ENCODE measurements at places on chromosomes 7 and 10. TPM values are rescaled to one million over a fixed set of nuclear protein-coding genes. Genes with fewer than 3 reads are reported as not detected.

The CDC123 gene
- total RNA-seq: 108 TPM

The DENND2A gene
- 40.6 TPM for total RNA-seq

The ZNF33A gene
- total RNA-seq: 43.4 TPM

The GNGT1 gene
- total RNA-seq: not detected

The DGKI gene
- total RNA-seq: 0.04 TPM

The TAS2R41 gene
- not detected for total RNA-seq

DNA sequence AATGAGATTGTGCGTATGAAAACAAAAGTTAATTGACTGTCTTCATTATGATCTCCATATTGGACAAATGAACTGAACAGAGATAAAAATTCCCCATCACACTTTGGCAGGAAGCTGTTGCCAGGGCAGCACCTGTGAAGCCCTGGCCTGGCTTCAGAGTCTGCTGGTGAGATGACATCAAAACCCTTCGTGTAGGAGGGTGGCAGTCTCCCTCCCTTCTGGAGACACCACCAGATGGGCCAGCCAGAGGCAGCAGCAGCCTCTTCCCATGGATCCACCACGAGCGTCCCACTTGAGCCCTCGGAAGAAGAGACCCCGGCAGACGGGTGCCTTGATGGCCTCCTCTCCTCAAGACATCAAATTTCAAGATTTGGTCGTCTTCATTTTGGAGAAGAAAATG is at the start of gene DNTT:
DNTT (plus strand) TSS at position 205 of the 400 bp plus-strand sequence; CDS start at position 269, 64 bp downstream.
- DNase-seq: no peak

DNA sequence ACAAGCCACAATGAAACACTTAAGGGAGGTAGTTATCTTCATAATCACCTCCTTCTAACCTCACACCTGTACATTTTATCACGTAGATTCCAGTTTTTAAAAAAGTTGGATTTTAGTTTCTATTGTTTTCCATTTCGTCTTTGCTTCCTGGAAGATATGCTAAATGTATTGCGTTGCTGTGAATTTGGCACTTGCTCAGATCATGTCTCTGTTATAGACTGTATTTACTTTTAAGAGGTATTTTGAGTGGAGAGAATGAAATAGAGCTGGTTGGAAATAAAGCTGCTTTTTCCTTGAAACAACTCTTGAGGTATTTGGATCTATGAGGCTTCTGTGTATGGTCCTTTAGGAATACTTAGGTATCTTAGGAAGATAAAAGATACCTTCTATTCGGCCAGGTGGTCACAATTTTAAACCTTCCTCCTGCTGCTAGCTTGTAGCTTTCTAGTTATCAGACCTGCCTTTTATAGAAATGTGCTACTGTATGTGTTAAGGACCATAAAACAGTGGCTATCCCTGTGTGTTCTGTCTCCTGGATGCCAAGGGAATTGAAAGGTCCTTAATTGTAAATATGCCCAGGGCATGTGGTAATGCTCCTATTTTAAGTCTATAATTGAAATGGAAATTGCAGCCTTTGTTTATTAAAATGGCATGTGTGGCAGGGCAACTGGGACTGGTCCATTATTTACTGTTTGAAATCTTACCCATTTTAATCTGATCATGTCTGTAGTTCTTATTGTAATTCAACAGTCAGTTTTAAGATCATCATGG is 147.7 kb downstream of the SND1 start:
- no peak for DNase-seq

DNA sequence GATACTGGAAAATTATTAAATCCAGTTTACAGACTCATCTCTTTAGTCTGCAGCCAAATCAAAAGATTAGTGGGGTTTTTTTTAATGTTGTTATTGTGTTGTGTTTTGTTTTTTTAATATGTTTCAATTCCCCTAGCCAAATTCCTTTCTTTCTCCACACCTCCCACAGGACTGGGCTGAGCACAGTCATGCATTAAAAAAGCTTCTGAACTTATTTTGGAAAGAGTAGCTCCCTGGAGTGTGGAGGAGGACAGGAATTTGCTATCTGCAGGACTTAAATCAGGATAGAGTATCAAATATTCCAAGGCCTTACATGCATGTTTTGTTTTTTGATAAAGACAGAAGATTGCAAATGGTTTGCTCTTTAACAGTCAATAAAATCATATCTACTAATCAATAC is 90.7 kb downstream of the GNAI1 start:
- no peak for DNase-seq

GRCh38 chr7:134196439-134196838 is 69.3 kb downstream of the LRGUK start:
- DNase-seq: no peak

DNA sequence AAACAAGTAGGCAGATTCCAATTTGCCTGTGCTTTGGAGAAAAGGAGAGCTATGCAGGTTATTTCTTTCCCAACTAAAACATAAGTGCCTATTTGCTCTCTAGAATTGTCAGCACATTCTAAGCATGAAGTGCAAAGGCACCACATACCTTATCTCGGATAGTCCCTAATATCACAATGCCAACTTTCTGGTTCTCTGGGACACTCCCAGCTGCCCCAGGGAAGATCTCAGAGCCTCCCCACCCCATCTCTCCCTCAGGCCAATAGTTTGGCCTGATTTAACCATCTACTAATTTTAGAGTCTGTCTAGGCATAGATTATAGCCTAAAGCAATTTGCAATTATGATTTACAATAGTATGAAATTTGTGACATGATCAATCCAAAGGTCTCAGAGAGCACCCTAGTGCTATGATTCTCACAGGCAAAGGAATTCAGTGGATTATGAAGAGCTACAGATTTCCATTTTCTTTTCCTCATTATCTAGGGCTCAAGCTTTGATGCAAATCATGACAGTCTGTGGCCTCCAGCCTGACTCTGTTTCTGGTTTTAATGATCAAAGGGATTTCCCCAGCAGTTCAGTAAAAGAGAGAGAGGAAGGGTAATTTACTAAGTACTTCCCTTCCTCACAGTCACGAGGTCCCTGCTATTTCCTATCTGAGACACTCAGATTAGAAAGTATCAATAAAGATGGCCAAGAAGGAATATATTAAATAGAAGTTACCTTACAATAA is 29.0 kb upstream of the IL6 start:
- DNase-seq: no peak

- DNase-seq: no peak
These were observed 70.2 kb upstream of the CCDC71L start for GRCh38 chr7:106731187-106731586.

DNA sequence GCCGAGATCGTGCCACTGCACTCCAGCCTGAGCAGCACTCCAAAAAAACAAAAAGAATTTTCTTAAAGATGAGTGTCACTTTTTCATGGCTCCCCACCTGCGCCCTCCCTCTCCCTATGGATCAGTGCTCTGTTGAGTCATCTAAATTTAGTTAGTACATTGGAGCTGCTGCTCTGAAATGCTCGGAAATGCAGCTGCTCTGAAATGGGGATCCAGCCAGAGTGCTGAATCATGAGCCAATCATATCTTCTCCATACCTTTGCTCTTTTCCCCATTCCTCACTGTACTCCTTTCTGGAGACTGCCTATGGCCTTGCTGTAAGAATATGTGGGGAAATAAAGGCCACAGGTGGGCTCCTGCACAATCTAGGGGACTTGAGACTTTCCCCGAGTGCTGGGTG is 188.8 kb downstream of the ZNF438 start:
- DNase-seq: no peak

GRCh38 chr10:124283215-124283948 is 135.3 kb downstream of the OAT start:
- no peak for DNase-seq

- no peak for DNase-seq
These were observed 17.4 kb upstream of the BAIAP2L1 start for GRCh38 chr7:98418271-98418635.
